ENCODE measurements at places on chromosomes 4 and X.

DNA sequence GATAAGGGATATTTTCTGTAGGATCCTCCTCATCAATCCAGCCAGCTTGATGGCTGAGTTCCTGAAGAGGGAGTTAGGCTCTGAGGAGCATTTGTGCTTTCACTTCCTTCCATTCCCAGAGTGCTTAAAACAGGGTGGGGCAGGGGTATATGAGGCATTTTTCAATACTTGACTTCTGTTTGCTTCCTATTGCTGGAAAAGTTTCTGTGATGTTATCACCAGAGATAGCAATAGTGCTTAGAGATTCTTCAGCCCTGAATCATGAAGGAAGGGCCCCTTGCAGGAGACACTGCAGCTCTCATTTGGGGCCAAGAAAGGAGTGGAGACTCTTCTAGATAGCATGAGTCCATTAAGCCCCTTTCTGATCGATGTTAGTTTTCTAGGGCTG, 166.7 kb upstream of the RPS6KA3 start:
- no peak for DNase-seq

DNA sequence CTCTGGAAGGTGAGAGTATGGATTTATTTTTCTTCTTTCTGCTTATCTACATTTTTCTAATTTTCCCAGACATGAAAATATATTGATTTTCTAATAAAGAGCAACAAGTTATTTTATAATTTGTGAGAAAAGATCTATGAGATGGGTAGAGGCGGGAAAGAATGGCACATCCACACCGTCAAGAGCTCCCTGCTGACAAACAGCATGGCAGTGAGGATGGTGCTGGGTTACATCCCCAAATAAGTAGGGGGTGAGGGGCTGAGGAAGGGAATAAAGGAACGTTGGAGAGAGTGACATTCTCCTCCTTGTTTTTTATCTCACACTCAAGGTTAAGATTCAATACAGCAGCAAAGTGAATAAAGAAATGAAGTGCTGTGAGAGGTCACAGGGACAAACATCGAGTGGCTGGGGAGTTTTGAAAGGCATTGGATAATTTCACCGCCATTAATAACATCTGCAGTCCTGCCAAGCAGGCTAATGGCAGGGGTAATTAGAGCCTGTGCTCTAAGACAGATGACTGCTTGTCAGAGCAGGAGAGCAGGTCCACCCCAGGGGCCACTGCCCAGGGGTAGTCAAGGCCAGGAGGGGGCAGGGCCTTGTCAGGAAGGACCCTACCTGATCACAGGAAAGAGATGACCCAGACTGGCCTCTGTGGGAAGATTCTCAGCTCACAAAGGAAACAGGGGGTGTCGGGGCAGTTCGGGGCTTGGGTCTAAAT, 323.8 kb downstream of the FBXW7 start:
- DNase-seq = no peak

DNA sequence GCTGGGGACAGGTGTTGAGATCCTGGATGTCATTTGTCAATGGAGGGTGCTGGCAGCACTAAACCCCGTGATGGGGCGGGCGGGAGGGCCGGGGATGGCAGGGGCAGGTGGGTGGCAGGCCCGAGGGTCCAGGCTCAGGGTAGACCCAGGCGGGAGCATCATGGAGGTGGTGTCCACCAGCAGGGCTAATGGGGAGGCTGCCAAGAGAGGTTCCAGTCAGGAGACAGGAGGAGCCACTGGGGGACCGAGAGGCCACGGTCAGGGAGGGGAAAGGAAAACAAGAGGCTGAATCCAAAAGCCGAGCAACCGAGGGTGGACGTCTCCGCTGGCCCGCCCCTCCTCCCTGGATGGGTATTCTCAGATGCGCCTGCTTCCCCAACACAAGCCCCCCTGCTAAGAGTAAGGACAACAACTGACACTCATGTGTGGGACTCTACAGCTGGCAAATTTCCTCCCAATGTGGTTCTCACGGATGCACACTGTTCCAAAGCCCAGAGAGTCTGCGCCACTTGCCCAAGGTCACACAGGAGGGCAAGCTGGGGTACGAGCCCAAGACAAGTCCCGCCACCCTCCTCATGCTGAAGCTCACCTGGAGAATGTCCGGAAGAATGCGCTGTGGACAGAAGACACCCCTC, 132.0 kb downstream of the CPZ start:
- DNase-seq = no peak

GRCh38 chr4:174867903-174868302, 38.9 kb upstream of the GLRA3 start:
- DNase-seq = no peak

DNA sequence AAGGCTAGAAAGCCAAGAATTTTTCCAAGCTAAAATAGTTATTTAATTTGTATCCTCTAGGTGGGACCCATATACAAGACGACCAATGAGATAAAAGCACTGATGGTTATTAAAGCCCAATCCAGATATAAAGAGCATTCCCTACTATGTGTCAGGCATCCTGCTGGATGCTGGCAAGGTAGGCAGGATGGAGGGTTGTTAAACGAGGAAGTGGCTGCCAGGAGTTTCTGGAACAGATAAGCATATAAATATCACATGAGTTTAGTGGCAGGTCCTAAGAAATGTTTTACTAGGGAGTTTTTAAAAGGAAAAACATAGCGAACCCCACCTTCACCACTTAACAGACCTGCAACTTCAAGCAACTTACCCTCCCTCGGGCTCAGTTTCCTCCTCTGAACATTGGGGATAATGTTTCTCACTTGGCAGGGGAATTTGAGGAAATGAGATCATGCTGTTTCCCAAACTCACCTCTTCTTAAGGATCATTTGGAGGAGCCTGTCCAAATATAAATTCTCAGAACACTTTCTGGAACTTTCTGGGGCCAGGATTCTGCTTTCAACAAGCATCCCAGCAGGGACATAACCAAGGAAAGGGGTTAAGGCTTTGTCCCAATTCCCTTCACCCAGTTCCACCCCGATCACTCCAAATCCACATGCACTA, 94.3 kb upstream of the LDB2 start:
- no peak for DNase-seq

GRCh38 chr4:183263787-183264386, 56.2 kb downstream of the CLDN22 start:
- no peak for DNase-seq

DNA sequence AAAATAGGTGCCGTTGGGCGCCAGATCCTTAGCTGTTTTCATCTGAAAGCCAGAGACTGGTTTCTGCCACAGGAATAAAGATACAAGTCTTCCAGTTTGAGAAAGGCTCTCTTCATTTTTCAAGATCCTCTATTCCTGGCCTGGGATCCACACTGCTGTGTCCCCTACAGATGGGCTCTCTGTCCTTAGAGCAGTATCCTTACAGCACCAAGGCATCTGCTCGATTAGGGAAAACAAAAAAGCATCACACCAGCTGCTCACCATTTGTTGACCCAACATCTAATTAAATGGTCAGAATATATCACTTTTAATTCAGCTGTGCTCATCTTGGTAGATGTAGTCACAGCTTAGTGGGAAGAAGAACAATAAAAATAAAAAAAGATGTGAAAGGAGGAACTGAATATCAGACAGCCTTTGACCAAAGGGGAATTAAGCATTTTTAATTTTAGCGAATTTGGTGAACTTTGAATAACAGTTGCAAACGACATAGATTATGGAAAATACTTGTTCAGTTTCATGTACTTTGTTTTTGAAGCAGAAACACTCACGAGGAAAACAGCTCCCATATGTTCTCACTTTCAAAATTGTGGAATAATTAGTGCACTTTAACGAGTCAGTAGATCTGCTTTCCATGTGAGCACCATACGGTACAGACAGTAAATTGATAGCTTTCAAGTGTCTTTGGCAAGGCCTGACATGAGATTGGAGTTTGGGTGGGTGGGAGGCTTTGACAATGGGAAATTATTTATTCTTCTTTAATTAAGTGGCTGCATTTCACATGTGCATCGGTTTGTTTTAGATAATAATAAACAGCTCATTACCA, 148.4 kb upstream of the CLNK start:
- DNase-seq = no peak

DNA sequence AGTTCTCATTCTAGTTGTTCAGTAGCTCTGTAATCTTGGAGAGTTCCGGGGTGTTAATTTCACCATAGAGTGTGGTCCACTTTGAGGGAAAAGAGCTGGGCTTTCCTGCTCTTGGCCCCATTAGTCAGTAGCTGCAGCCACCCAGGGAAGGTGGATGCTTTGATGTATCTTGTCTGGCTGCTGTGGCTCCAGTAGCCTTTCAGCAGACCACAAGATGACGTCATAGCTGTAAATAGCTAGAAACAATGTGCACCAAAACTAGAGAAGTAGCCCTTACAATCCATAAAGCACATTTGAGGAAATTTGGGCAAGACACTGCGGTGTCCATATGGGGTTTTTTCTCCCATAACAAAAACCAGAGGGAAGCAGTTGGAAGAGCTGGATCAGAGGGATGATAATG, 32.9 kb upstream of the PRPS2 start:
- DNase-seq = no peak

DNA sequence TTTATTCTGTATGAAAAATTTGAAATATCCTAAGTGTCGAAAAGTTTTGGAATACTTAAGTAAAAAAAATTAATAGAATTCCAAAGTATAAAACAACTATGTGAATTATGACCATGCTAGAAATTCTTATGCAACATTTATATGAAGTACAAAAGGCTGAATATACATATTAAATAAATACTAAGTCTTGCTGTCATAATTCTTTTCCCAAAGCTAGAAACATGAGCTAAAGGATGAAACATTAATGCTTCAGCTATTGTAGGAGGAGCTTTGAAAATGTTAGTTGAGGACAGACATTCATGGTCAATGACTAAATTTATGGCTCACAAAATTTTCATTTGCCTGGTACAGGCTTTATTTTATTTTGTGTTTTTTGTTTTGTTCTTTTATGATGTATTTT, 207.3 kb downstream of the GABRB1 start:
- no peak for DNase-seq

DNA sequence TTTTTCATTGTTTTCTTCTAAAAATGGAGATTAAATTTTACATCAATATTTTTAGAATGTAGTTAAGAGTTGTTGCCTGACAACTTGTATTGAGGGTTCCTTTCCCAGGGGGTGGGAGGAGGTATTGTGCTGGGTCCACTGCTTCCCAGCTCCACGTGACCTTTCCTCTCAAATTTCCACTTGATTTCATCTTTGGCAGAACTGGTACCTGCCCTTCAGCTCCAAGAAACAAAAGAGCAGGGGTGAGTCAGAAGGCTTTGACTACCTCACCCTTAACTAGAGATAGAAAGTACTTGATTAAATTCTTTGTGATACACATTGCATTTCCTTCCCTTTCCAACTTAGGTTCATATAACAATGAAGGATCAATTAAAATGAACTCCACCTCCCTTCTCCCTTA, 19.7 kb downstream of the TRIM2 start:
- DNase-seq = no peak

- DNase-seq = no peak
Observed at GRCh38 chrX:103999234-103999633, 14.3 kb downstream of the H2BW1 start.

GRCh38 chr4:105550641-105551040, 1.8 kb upstream of the ARHGEF38 start:
- DNase-seq = no peak

DNA sequence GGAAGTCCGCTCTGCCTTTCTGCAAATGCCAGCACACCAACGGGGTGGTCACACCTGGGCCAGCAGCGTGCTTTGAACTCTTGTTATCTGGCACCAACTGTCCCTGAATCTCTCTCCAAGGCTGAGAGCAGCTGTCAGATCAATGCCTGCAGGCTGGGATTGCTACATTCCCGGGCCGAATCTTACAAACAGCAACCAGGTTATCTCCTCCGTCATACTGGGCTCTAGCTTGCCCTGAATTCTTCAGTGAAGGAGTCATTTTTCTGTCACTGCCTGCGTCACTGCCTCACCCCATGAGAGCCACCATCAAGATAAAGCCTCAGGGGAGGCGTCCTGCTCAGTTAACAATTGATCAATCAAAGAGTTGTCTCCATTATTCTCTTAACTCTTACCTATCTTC, 329.4 kb upstream of the PPARGC1A start:
- DNase-seq = no peak

Measured in psoas muscle (tissue), 8 donors.